Chondrocyte (in vitro differentiated cells): ENCODE measurements at places on chromosomes 16 and 17. TPM values are rescaled to one million over a fixed set of nuclear protein-coding genes. Genes with fewer than 3 reads are reported as not detected.

Gene TBC1D26
- total RNA-seq, result 0.28 to 1.1 TPM in 2 of 3 replicates, not detected in the other

Gene SCIMP
- not detected in 3 replicates for total RNA-seq

Gene SHISA6
- total RNA-seq, result not detected in 3 replicates

Gene CCL3
- not detected in 3 replicates for total RNA-seq

Gene PITPNM3
- 5.3 to 5.7 TPM (median 5.5 TPM) in 3 replicates for total RNA-seq

Gene SPNS3
- not detected in 3 replicates for total RNA-seq

Gene ADGRG3
- not detected in 3 replicates for total RNA-seq

Gene VPS9D1
- total RNA-seq, result 20.3 to 26.6 TPM (median 20.4 TPM) in 3 replicates

Gene CPHXL
- not detected in 3 replicates for total RNA-seq

Gene GALR2
- not detected in 3 replicates for total RNA-seq

DNA sequence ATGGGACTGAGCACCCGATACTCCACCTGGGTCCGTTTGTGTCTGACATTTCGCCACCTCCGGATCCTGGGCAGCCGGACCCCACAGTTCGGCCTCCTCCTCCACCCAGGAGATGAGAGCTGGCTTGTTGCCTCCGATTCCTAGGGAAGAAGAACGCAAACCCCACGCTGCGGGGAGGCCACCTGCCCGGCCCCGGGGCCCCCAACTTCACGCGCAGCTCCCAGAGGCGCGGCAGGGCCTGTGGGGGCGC lies 542 bp downstream of the ZNF764 start:
- no peak for DNase-seq

DNA sequence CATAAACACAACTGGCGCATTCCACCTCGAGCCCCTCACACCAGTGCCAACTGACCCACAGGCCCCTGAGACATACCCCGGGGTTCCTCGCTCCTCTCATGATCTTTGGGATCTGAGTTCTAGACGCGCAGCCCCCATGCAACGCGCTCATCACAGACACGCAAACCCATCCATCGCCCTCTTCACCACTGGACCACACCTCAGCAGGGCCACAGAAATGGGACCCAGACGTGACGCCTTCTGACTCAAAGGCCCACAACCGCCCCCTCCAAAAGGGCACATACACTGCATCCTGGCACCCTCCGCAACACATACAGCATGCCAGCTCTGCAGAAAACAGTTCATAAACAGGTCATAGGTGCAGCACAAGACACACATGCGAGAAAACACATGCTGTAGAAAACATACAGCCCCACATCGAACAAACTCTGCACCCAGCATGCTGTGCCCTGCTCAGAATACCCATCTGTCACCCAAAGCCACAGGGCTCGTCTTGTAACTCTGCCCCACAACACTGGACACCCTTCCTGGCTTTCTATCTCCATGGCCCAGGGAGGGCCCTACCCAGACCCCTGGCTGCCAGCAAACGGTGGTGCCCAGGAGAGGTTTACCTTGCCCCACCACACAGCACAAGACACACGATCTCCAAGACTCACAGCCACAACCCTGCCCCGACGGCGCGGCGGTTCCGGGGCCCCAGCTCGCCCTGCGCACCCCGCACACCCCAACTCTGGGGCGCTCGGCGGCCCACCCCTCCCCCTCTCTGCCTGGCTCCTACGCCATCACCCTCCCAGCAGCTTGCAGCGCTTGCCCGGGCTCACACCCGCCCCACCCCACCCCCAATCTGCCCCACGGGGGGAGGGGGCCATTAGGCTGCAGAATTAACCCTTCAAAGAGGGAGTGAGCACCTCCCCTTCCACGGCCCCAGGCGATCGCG lies 887 bp downstream of the ZBTB4 start:
- DNase-seq, result no peak

GRCh38 chr17:44807817-44808155 lies 22.3 kb downstream of the GJC1 start:
- no peak for DNase-seq

- DNase-seq, result no peak
These were observed 26.9 kb upstream of the CLEC18A start for GRCh38 chr16:69924041-69924775.

DNA sequence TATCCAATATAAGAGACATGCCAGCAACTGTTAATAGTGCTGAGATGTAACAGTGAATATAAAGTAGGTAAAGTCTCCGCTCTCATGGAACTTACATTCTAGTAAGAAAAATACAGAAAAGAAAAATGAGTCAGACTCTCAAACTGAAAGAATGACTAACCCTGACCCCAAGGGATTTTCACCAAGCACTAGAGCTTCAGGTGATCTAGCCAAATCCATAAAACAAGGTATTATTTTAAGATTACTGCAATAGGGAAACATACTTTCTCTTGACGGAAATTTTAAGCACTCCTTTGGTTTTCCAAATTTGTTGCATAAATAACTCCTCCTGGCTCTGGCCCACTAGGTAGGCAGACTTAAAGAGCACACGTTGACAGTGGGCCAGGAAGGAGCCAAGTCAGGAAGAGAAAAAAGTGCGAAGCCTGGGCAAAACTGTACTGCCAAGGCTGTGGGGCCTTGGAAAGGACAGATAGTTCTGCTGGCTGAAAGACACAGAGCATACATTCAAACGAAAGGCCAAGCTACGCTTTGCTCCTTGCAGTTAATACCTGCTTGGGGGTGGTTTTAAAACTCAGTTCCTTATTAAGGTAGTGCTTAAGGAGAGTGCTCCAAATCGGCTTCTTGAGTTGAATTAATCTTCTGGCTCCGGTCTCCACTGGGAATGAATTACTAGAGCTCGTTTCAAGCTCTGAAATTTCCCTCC lies 1.4 kb downstream of the GOT2 start:
- no peak for DNase-seq

- DNase-seq, result no peak
These were observed 17.5 kb downstream of the PIPOX start for GRCh38 chr17:29060475-29060874.

DNA sequence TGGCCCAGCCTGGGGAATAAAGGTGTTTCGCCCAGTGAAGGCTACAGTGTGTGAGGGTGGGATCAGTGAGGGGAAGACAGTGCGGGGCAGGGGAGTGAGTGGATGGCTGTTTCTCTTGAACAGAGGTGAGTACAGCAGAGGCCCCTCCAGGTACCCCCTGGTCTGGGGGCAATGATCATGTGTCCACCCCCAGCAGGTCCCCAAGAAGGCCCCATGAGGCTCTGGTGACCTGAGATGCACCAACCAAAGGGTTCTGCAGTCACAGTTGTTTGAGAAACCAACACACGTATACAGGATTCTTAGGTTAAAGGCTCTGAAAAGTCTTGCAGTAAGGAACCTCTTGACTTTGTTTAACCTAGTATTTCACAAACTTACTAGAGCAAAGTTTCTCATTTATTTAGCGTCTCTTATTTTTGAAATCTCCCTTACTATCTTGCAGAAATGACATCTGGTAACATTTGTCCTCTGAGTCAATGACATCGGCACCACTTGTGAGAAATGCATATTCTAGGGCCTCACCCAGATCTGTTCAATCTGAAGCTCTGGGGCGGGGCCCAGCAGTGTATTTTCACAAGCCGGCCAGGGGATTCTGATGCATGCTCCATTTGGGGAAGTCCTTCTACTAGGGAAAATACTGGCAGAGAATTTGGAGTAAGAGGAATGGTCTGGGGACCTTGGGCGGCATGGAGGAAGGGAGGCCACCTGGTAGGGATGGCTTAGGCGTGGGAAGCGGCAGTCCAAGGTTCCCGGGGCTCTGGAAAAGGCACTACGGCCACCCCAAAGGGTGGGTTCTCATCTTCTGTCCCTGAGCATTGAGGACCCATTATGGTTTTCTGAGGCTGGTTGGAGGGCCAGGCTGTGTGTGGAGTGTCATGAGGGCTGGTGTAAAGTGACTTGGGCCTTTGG lies 217.3 kb downstream of the NTN1 start:
- DNase-seq, result no peak

GRCh38 chr16:63496282-63496681 lies 1460.0 kb upstream of the CDH8 start:
- no peak for DNase-seq

DNA sequence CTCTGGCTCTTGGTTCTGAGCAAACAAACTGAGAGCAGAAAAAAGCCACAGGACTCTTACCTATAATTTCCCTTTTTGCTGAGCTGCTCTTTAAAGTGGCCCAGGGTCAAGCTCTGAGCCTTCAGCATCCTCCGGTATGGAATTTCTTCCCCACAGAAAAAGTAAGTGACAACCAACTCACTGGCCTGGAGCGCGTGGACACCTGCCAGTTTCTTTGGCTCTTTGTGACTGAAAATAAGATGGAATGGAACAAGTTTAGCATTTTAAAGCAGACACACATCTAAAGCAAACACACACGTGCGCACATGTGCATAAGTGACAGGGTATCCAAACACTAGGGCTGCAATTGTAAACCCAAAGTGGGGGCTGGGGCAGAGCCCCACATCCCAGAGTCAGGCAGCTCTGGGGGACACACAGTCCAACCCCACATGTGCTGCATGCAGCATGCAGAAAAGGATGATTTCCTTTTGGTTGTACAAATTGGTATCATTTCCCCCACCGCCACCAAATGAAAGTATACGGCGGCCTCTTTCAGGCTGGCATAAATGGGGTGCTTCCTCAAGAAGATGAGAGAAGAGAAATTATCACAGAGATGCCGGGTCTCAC lies 27.5 kb downstream of the AXIN2 start:
- no peak for DNase-seq

- no peak for DNase-seq
These were observed 16.6 kb downstream of the PLXDC1 start for GRCh38 chr17:39134878-39135277.

GRCh38 chr17:29195465-29196081 lies 15.4 kb upstream of the MYO18A start:
- no peak for DNase-seq

DNA sequence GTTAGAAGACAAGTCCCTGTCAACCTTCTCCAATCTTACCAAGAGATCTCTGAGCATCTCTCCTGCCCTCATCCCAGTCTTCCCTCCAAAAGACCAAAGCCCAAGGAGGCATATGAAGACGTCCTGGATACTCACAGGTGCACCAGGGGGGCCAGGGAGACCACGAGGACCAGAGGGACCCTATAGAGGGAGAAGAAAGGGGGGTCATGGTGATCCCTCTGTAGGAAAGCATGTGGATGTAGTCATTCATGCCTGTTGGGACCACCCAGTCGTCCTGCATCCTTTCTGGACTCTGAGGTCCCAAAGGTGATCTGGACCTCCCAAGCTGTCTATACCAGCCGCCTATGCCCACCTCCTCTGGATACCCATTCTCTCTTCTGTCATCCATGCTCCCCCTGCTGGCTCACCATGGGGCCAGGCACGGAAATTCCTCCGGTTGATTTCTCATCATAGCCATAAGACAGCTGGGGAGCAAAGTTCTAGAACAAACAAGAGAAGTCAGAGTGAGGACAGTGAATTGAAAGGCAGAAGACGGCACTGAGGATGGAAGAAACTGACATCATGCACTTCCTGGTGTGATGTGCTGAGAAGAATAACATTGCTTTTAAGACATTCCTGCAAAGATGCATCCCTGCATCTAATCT lies 3.3 kb downstream of the COL1A1 start:
- peak; percentile 56 for DNase-seq

- no peak for DNase-seq
These were observed 59.4 kb downstream of the EFCAB5 start for GRCh38 chr17:30000755-30001257.

GRCh38 chr17:56681561-56682266 lies 88.2 kb downstream of the NOG start:
- DNase-seq, result no peak
